ENCODE measurements at places on chromosomes 7 and 10.

DNA sequence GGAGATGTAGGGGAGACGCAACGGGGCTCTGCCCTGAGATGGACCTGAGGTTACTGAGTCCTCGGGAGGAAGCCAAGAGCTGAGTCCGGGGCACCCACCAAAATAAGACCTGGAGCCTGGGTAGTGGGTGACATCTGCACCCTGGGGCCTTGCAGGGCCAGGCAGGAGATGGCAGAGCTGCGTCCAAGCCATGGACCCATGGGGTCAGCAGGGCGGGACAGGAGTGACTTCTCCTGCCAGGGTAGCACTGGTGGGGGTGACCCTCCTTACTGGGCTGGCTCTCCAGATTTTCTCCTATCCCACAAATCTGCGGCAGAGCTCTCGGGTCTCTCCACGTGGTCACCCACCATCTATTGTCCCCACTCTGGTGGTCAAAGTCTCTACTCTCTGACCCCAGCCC lies 2.1 kb downstream of the GHRHR start:
- no peak for DNase-seq

- no peak for DNase-seq
Observed at GRCh38 chr10:60200012-60200681, 189.5 kb downstream of the ANK3 start.

GRCh38 chr7:123601530-123601929 lies at the start of gene ASB15:
Gene ASB15, plus strand, starts transcription at chr7:123601821. Its CDS starts 12,682 bp downstream, at chr7:123614503.
- no peak for DNase-seq

DNA sequence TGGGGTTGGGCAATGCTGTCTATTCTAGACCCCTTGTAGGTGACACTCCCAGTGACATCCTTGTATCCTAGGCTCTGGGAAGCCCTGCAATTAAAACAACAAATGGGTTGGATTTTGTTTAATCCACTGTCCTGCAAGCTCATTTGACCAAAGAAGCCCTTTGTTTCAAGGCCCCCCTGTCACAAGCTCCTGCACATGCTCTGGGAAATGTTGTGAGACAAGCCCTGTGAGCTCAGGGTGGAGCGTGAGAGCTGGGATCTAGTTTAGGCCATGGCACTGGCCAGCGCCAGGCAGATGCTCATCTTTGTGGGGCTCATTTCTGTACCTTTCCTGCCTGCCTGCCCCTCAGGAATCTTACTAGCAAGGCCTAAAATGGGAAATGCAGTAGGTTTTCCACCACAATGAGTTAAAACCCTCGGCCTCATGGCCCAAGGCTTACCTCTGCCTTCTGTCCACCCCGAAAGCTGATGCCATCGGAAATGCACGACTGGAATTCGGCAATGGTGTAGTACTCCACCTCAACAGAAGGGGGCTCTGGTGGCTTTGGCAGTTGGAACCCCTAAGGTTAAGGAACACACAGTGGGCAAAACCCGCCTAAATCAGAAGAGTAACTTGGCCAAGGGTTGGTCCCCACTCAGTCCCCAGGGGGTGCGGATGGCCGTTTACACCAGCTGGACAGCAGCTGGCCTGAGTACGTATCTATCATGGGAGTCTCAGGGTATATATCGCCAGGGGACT lies 112.0 kb downstream of the NEURL1 start:
- DNase-seq = peak; percentile 34

DNA sequence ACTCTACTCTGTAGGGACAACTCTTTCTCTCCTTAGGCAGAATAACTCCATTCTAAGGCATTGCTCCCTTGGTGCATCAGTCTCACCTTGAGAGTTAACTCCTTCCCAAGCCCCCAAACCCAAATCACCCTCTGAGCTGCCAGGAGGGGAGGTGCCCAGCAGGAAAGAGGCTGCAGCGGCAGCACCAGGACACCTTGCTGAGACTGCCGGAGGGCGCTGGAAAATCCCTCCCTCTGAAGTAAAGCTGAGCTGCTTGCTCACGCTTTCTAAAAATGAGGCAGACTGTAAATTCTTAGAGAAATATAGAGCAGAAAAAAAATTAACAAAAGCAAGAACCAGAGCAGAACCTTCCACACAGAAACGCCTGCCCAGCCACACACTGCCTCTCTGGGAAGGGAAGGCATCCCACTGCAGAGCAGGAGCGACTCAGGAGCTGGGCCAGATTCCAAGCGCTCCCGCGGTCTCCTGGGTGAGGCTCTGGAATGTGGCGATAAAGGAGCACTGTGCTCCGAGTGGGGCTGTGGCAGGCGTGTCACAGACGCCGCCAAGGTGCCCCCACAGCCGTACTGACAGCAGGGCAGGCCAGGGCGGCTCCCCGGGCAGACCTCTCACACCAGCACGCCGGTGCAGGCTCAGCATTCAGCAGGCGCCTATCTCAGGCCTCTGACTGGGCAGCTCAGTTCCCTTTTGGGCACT lies 202.1 kb downstream of the TNS3 start:
- DNase-seq = no peak

DNA sequence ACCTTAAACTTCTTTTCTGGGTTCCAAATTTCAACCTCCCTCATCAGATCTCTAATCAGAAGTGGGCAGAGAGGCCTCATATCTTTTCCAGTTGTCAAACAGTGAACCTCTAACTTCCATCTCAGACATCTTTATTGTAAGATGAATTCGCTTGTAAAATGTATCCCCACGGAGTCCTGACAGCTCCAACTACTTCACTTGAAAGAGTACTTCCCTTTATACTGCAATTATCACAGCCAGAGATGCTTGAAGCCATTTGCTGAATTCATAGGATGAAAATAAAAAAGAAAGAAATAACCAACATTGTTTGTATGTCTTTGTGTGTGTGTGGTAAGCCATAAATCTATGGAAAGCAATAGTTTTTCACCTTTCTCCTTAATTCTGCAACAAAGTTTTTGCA lies 175.2 kb downstream of the GRM3 start:
- DNase-seq = no peak

- DNase-seq = no peak
Observed at GRCh38 chr10:88439932-88440331, 143.2 kb downstream of the RNLS start.

DNA sequence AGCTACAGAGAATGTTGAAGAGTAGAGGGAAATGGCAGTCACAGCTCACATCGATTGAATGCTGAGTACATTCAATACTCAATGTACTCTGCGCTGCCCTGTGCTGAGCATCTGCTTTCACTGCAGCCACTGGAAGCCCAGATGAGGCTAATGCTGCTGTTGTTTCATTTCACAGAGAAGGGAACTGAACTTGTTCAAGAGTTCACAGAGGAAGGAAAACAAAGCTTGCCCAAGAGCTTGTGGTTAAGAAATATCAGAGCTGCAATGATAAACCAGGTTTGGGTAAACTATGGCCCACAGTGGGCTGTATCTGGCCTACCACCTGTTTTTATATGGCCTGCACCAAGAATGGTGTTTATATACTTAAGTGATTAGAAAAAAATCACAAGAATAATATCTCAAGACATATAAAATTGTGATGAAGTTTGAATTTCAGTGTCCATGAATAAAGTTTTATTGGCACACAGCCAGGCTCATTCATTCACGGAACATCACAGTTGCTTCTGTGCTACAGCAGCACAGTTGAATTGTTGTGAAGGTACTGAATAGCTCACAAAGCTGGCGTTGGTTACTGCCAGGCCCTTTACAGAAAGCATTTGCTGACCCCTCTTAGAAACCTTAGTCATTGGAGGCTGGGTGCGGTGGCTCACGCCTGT lies 64.1 kb downstream of the CFAP58 start:
- DNase-seq = no peak

- no peak for DNase-seq
Observed at GRCh38 chr10:125634606-125635005, 48.4 kb downstream of the TEX36 start.

DNA sequence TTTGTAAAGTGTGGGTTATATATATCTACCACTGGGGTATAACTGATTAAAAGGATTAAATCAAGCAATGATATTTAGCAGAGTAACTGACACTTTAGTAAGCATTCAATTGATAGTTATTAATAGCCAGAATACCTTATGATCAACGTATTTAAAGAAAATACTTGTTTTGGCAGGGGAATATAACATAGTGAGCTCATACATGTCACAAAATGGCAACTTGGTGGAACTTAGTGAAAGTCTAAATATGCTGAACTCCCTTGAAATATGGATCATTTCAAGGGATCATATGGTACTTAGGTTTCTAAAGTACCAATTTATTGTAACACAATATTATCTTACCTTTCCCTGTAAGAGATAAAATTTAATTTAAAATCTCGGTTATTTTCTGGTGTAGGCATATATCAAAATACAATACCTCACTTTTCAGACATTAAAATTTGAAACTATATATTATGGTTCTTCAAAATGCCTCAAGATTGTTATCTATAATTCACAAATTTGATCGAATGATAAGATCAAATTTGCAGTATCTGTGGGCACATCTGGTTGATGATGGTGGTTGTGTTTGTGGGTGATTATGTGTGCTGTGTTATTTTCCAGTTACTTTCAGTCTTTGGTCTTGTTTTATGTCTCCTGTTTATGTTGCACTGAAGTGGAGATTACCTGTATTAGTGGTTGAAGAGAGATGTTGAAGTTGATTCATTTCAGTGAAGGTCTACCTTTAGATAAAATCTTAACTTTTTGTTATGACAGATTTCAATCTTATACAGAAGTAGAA lies 5.2 kb downstream of the ARL4A start:
- no peak for DNase-seq

GRCh38 chr7:28531291-28531690 lies 119.0 kb downstream of the CREB5 start:
- no peak for DNase-seq

- DNase-seq = peak; percentile 3
Observed at GRCh38 chr7:16421333-16422102, at the start of gene CRPPA. Gene CRPPA, minus strand, starts transcription at chr7:16421538. Its CDS starts 216 bp downstream, at chr7:16421322.

- DNase-seq = no peak
Observed at GRCh38 chr10:106011250-106011649, 1153.3 kb downstream of the SORCS1 start.

- no peak for DNase-seq
Observed at GRCh38 chr10:11355592-11355991, 255.9 kb downstream of the USP6NL start.

- no peak for DNase-seq
Observed at GRCh38 chr10:88918191-88918905, 34.2 kb downstream of the ACTA2 start.

DNA sequence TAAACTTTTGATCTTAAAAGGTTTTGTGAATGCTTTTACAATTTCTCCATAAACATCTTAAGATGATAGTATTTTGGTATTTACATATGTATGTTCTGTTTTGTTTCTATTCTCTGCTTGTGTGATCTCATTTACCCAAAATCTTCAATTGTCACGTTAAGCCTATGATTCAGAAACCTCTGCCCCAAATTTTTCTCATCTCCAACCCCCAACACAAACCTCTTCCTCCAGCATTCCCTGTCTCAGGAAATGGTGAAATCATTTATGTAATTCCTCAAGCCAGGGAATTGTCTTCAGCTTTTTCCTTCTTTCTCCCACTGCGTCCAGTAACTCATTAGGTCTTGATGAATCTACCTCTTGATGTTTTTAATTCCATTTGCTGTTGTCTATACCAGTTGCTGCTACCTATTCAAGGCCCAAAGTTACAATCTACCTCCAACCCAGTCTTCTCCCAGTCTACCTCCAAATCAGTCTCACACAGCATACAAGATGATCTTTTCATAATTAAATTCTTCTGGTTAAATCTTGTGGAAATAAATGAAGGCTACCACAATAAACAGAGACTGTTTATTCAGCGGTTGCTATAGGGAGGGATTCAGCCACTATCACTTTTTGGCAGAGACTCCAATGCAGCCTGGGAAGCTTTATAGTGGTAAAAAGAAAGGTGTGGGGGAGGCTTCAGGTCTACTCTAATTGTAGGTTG lies 5.8 kb downstream of the CFAP69 start:
- no peak for DNase-seq

DNA sequence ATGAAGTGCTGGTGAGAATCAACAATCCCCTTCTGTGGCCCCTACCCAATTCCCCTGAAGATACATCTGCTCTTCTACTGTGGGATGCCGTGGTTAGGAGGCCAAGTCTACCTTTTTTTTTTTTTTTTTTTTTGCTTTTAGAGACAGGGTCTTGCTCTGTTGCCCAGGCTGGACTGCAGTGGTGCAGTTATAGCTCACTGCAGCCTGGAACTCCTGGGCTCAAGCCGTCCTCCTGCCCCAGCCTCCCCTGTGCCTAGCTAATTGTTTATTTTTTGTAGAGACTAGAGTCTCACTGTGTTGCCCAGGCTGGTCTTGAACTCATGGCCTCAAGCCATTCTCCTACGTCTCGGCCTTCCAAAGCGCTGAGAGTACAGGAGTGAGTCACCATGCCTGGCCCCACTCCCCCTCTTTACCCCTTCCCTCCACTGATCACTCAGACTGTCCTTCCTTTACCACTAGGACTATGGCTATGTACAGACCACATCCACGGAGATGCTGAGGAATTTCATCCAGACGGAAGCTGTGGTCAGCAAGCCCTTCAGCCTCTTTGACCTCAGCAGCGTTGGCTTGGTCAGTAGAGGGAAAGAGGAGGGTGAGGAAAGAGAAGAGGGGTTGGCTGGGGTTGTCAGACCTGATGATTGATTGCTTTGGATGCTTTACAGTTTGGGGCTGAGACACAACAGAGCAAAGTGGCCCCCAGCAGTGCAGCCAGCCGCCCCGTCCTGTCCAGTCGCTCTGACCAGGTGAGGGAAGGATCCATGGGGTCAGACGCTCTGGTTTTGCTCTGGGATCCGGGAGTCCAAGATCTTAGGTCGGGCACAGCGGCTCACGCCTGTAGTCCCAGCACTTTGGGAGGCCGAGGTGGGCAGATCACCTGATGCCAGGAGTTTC lies 1.8 kb downstream of the AP4M1 start:
- no peak for DNase-seq

- no peak for DNase-seq
Observed at GRCh38 chr10:124707551-124707950, 36.6 kb downstream of the FAM53B start.

DNA sequence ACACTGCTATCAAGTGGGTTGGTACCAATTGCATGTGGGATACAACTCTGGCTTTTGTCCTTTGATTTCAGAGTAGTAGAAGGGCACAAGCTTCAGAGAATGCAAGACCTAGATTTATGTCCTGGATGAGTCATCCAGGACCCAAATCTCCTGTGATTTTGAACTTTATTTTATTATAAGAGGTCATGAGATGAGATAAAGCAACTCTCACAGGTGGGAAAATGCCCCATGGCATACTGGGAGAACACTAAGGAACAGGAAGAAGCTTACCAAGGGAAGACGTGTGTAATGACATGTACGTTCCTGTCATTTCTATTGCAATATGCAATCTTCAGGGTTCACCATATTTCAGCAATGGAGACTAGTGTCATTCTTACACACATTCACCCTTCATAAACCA lies 966 bp downstream of the MALRD1 start:
- DNase-seq = no peak

GRCh38 chr7:138097064-138097741 lies 20.9 kb downstream of the AKR1D1 start:
- no peak for DNase-seq

- no peak for DNase-seq
Observed at GRCh38 chr7:40726559-40726958, 591.8 kb downstream of the SUGCT start.
